Stimulated activated CD8-positive, alpha-beta memory T cell treated with anti-CD3 and anti-CD28 coated beads, Interleukin-12 subunit alpha, Interleukin-12 subunit beta, amount 100 ng/mL, for 1 hour (primary cell): ENCODE measurements at places on chromosomes 12 and 14.
A peak's percentile ranks its signal among the peaks of the same experiment; 100 is the strongest.

- no peak for DNase-seq
Measured at GRCh38 chr14:71094722-71095121, 187.5 kb downstream of the PCNX1 start.

DNA sequence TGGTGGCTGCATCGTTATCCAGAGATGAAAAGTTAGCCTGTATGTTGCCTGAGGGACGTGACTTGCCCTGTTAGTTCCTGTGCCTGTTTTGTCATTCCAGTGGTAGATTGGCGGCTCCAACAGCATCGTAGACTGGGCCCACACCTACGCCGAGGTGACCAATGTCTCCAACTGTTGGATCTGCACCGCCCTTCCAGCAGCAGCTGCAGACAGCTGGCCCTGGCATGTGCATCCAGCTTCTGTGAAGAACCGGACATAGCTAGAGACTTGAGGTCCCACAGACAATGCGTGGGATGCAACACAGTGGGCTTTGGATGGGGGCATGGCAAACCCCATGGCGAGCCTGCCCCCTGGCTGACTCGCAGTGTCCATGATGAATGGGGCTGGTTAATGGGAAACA, 93.0 kb upstream of the TMPO start:
- no peak for DNase-seq

DNA sequence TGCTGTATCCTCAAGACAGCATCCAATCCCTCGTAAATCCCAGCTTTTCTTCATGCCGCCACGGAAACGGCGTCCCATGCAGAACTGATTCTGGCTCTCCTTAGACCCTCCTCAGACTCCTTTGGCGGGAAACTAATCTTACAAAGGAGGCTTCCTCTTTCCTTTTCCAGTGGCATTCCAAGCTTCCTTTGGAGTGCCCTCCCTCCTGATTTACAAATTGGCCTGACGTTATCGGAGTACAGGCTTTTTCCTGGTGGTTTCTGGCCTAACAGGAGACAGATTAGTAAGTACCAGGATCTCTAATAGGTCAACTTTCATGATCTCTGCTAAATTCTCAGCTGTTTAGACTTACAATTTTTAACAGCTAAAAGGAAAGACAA, 1.3 kb upstream of the ZDHHC17 start:
- no peak for DNase-seq

GRCh38 chr12:50597200-50598195, 92.7 kb downstream of the DIP2B start:
- DNase-seq, result peak; percentile 30

DNA sequence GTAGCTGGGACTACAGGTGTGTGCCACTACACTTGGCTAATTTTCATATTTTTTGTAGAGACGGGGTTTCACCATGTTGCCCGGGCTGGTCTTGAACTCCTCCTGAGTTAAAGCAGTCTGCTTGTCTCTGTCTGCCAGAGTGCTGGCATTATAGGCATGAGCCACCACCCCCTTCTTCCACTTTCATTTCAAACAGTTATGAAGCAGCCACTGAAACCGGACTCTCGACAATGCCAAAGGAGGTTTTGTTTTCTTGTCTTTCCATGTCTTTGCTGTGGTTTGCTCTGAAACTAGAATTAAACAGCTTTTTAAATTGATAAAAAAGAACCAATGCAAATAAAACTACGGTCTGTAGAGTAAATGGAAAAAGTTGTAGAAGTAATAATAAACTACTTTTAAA, 30.4 kb downstream of the RAP1B start:
- DNase-seq, result no peak
